A673 (cell line): ENCODE measurements at places on chromosomes 11 and 22.
A peak's percentile ranks its signal among the peaks of the same experiment; 100 is the strongest.

DNA sequence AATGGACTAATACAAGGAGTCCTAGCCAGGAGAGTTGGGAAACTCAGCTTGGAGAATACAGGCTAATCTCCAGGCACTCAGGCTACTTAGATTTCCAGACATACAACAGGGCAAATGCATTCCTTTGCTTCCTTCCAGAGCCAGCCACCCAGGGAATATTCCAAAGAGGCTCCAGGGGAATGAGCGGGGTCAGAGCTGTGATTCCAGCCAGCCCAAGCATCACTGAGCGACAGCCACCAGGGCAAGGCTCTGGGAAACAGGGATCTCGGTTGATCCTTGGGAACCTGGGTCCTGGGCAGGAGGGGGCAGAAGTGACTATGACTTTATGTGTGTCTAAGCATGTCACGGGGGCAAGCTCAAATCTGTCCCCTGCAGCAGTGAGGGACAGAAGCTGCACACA lies 112.3 kb upstream of the LMO1 start:
- H3K27ac ChIP-seq = no peak overlapping the region
- no peak for DNase-seq
- no peaks in the 10 kb centered on the region for H3K4me1 ChIP-seq
- H3K36me3 ChIP-seq = no peaks in the 10 kb centered on the region
- H3K4me3 ChIP-seq = no peak overlapping the region

GRCh38 chr11:11946878-11947277 lies 61.5 kb downstream of the DKK3 start:
- no peaks in the 10 kb centered on the region for H3K27me3 ChIP-seq
- H3K27ac ChIP-seq = no peak overlapping the region
- peak; percentile 42 for DNase-seq
- no peak overlapping the region for H3K4me3 ChIP-seq

DNA sequence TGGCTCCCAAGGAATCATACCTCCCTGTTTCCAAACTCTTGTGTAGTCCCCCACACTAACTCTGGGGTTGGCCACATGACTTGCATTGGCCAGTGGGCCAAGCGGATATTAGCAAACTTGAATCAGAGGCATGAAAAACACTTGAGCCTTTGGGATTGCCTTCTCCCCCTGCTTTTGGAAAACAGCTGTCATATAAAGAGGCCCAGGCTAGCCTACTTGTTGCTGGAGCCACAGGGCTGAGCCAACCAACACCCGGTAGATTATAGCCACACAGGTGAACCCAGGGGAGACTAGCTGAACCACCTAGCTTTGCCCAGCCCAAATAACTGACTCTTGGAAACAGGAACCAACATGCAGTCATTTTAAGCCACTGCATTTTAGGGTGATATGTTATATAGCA lies 354.8 kb downstream of the TENM4 start:
- H3K4me1 ChIP-seq = no peaks in the 10 kb centered on the region
- no peak overlapping the region for H3K27ac ChIP-seq
- H3K36me3 ChIP-seq = no peaks in the 10 kb centered on the region
- DNase-seq = no peak
- H3K4me3 ChIP-seq = no peak overlapping the region
- no peaks in the 10 kb centered on the region for H3K27me3 ChIP-seq

- no peak overlapping the region for H3K27ac ChIP-seq
- H3K36me3 ChIP-seq = no peaks in the 10 kb centered on the region
- DNase-seq = no peak
- H3K4me1 ChIP-seq = peaks cover 29% of the 10 kb centered on the region
- H3K4me3 ChIP-seq = no peak overlapping the region
Observed at GRCh38 chr11:122176651-122177050, 60.6 kb upstream of the BLID start.

- H3K36me3 ChIP-seq = no peaks in the 10 kb centered on the region
- peaks cover 13% of the 10 kb centered on the region for H3K4me1 ChIP-seq
- H3K4me3 ChIP-seq = peak overlapping the region; percentile 97
- peak overlapping the region; percentile 84 for H3K27ac ChIP-seq
- no peak for DNase-seq
Observed at GRCh38 chr11:78189174-78189724, 530 bp downstream of the USP35 start.

- no peaks in the 10 kb centered on the region for H3K27me3 ChIP-seq
- H3K4me3 ChIP-seq = no peak overlapping the region
- DNase-seq = no peak
- H3K4me1 ChIP-seq = peaks cover 7% of the 10 kb centered on the region
- no peaks in the 10 kb centered on the region for H3K36me3 ChIP-seq
Observed at GRCh38 chr22:29029202-29030000, 32.2 kb downstream of the C22orf31 start.

DNA sequence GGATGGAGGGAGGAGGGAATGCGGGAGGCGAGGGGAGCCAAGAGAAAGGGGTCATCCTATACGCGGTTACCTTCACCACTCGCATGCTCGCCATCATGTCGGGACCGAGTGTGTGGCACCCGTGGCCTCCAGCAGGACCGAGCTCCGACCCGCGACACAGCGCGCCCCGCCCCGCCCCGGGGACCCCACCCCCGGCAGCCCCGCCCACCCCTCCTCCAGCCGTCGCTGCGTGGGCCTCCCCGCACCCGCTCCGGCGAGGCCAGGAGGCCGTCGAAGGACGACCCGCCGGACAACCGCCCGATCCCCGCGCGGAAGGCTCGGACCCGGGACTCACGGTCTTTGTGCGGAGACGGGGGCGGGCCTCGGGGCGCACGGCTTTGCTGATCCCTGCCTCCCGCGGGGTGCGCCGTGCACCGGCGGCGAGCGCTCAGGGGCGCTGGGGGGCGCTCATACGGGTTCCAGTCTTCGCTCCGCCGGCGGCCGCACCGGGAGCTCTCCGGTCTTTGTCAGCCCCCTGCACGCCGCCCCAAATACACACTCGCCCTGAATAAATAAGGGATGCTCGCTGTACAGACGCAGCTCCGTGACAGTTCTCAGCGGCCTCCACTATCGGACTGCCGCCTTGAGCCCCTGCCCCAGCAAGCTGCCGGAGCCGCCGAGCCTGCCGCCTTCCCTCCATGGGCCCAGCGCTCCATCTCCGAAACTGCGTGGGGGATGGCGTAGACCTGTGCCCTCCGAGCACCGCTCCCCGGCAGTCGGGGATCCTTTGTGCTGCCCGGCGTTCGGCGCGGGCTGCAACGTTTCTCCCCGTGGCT lies at the start of gene UBE2L6:
UBE2L6 (minus strand) TSS at position 158 of the 815 bp plus-strand sequence; CDS start at position 97, 61 bp downstream.
- peak within 1 kb of the TSS; percentile 68 for H3K27ac ChIP-seq
- H3K27me3 ChIP-seq = no peaks in the 10 kb centered on the region
- peak within 1 kb of the TSS; percentile 68 for H3K4me3 ChIP-seq
- peak; percentile 68 for DNase-seq
- no peaks in the 10 kb centered on the region for H3K4me1 ChIP-seq

DNA sequence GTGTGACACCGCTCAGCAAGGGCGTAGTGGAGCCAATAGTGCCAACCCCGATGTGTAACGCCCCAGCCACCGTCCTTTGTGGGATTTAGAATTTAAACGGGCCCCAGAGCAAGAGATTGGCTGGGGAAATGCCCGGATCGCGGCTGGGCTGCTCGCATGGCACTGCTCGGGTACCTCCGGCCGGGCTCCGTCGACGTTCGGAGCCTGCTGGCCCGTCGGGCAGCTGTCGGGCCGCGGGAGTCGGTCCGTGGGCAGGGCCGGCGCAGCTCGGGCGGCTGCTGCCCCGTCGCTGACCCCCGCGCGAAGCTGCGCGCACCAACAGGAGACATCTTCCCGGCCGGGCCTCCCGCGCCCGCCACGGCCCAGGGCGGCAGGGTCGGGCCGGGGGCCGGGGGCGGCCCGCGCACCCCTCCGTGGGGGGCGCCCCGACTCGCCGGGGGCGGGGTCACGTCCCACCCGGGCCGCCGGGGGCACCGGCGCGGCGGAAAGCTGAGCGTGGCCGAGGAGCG lies 1.3 kb upstream of the KDM2A start:
- peaks cover 10% of the 10 kb centered on the region for H3K4me1 ChIP-seq
- peak overlapping the region; percentile 47 for H3K4me3 ChIP-seq
- H3K27ac ChIP-seq = peak overlapping the region; percentile 89
- no peaks in the 10 kb centered on the region for H3K36me3 ChIP-seq
- no peaks in the 10 kb centered on the region for H3K27me3 ChIP-seq
- DNase-seq = peak; percentile 22

DNA sequence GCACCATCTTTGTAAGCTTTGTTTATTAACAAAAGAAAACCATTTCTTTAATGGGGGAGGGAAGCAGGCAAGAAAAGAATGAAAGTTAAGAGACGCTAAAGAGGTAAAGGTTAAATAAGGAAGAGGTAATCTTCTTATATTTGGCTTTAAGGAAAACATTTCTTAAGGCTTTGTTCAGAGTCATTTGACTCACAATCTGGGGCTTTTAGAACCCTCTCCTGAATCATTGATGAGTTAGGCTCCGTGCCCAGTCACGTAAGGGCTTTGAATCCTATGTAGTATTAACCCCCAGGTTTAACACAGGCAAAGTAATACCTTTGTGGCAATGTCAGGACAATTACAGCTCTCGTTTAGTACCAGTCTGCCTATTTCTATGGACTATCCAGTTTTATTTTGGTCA lies 26.1 kb downstream of the MADD start:
- DNase-seq = no peak
- H3K4me3 ChIP-seq = no peak overlapping the region
- H3K27ac ChIP-seq = no peak overlapping the region

- no peak overlapping the region for H3K4me3 ChIP-seq
- no peak overlapping the region for H3K27ac ChIP-seq
- no peaks in the 10 kb centered on the region for H3K36me3 ChIP-seq
- H3K27me3 ChIP-seq = no peaks in the 10 kb centered on the region
- H3K4me1 ChIP-seq = peaks cover 5% of the 10 kb centered on the region
- no peak for DNase-seq
Observed at GRCh38 chr11:71235719-71236118, 16.7 kb downstream of the SHANK2 start.

DNA sequence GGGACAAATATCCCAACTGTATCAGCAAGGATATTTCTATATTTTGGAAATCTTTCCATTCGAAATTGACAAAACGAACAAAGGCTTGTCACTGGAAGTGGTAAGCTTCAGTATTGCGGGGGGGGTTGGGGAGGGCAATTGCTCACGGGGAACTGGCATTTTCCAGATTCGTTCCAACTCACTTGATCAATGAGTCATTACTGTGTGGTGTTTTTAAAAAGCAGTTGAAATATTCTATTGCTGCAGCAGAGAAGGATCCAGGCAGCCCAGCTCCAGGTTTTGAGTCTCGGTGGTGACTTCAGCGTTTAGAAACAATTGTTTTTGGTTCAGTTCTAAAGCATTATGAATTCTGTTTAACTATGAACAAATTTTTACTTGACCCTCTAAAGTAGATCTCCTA lies 33.8 kb upstream of the FBLN1 start:
- no peak overlapping the region for H3K4me3 ChIP-seq
- no peak overlapping the region for H3K27ac ChIP-seq
- no peaks in the 10 kb centered on the region for H3K36me3 ChIP-seq

GRCh38 chr22:28647216-28647615 lies 32.4 kb downstream of the TTC28 start:
- no peak overlapping the region for H3K4me3 ChIP-seq
- DNase-seq = no peak
- H3K27ac ChIP-seq = no peak overlapping the region
- H3K27me3 ChIP-seq = no peaks in the 10 kb centered on the region

DNA sequence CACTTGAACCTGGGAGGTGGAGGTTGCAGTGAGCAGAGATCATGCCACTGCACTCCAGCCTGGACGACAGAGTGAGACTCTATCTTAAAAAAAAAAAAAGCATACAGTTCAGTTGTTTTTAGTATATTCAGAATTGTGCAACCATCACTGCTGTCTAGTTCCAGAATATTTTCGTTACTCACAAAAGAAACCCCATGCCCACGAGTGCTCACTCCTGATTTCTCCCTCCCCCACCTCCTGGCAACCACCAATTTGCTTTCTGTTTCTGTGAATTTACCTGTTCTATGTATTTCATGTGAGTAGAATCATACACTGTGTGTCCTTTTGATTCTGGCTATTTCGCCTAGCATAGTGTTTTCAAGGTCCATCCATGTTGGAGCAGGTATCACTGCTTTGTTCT lies 24.8 kb downstream of the PTPRJ start:
- no peaks in the 10 kb centered on the region for H3K36me3 ChIP-seq
- no peak overlapping the region for H3K27ac ChIP-seq
- no peaks in the 10 kb centered on the region for H3K4me1 ChIP-seq
- no peak for DNase-seq
- no peaks in the 10 kb centered on the region for H3K27me3 ChIP-seq

GRCh38 chr11:82854242-82854641 lies 46.0 kb downstream of the PRCP start:
- H3K36me3 ChIP-seq = no peaks in the 10 kb centered on the region
- H3K27me3 ChIP-seq = no peaks in the 10 kb centered on the region
- no peak overlapping the region for H3K4me3 ChIP-seq
- no peak for DNase-seq

GRCh38 chr11:119727523-119728151 lies 1.4 kb downstream of the NECTIN1 start:
- peaks cover 5% of the 10 kb centered on the region for H3K27me3 ChIP-seq
- H3K36me3 ChIP-seq = no peaks in the 10 kb centered on the region

DNA sequence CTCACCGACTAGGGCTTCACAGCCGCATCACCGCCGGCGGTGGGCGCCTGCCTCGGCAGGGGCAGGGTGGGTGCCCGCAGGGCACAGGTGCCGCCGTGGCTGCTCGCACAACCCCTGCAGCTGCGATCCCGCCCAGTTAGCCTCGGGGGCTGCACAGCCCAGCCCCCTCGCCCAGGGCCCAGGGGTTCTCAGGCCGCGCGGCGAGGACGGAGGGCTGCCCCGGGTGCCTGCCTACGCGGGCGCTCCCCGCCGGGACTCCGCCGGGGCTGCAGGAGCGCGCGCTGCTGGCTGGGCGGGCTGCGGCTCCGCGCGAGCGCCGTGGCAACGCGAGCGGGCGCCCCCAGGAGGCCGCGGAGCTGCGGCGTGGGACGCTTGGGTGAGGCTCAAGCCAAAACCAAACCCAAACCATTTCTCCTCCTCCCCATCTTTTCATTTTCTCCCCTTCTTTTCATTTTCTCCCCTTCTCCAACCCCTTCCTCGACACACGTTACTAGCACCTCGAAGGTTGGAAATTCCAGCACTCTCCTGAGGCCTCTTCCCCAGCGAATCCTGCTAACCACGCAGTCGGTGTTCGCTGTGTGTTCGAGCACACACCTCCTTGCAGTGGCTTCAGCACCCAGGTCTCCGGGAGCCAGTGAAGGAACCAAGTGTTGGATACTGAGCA lies at the start of gene MICAL3:
MICAL3 (minus strand) TSS at position 286 of the 664 bp plus-strand sequence. CDS start 117,749 bp downstream, outside the sequence.
- no peak within 1 kb of the TSS for H3K27ac ChIP-seq
- peaks cover 6% of the 10 kb centered on the region for H3K4me1 ChIP-seq
- H3K4me3 ChIP-seq = peak within 1 kb of the TSS; percentile 67
- no peaks in the 10 kb centered on the region for H3K36me3 ChIP-seq

DNA sequence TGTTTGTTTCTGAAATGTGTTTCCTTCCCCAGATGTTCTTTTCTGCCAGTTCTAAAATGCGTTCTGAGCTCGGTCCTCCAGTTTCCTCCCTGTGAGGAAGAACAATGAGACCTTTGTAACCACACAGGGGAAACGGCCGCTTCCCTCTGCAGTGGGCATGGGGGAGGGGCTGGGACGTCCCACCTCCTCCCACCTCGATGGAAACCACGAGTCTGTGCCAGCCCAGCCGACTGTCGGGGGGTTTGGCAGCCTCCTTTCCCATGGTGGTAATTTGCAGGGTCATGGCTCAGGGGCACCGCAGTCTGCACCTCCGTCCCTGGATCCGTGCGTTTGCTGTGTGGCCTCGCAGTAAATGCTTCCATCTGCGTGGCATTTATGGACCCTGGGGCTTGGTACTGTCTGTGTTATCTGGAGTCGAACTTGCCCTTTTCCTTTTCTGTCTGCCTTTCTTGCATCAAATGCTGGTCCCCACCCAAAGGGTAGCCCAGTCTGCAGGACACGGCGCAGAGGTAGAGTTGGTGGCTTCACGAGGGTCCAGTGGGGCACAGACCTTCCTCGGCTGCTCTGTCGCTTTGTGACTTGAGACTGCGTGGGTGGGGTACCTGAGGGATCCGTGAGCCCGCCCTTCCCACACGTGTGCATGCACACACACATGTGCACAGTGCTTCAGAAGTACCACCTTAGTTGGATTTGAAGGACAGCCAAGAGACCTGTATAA lies 16.1 kb downstream of the LRP5 start:
- H3K27ac ChIP-seq = peak overlapping the region; percentile 2
- H3K27me3 ChIP-seq = no peaks in the 10 kb centered on the region
